ENCODE measurements at places on chromosomes 11 and 22. TPM values are rescaled to one million over a fixed set of nuclear protein-coding genes. Genes with fewer than 3 reads are reported as not detected.

DNA sequence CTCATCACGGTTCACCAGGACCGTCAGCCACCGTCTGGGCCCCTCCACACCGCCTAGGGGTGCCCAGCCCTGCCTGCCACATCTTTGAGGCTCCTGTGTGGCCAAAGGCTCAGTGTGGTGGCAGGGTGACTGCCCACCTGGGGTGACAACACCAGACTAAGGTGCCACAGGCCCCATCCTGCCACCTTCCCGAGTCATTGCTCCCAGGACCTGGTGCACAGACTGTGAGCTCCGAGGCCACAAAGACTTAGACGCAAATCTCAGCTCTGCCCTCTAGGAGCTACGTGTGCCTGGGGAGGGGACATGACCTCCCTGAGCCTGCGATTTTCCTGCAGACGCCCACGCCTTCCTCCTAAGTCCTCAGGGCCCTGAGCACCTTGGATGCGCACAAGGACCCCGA, 36.5 kb downstream of the KIAA0930 start:
- DNase-seq = no peak

GRCh38 chr11:129278586-129279319, 86.6 kb upstream of the ARHGAP32 start:
- DNase-seq = no peak

DNA sequence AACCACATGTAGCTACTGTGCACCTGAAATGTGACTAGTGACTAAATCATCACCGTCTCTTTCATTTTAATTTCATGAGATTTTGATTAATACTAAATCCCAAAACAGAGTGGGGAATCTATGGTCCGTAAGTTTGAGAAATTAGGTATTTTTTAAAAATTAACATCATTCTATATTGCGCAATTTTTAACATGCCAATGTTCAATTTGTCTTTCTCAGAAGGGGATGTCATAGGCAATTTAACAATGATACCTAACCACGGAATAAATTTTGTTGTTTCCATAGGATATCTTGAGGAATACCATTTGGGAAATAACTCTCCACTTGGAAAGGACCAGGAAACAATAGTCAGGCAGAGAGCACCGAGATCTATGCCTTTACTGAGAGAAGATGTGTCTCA, 267.7 kb downstream of the FAM76B start:
- peak; percentile 50 for DNase-seq

GRCh38 chr11:12272821-12273617, 104.4 kb upstream of the PARVA start:
- DNase-seq = no peak

GRCh38 chr22:22838148-22838786, 49.3 kb upstream of the IGLL5 start:
- peak; percentile 60 for DNase-seq

DNA sequence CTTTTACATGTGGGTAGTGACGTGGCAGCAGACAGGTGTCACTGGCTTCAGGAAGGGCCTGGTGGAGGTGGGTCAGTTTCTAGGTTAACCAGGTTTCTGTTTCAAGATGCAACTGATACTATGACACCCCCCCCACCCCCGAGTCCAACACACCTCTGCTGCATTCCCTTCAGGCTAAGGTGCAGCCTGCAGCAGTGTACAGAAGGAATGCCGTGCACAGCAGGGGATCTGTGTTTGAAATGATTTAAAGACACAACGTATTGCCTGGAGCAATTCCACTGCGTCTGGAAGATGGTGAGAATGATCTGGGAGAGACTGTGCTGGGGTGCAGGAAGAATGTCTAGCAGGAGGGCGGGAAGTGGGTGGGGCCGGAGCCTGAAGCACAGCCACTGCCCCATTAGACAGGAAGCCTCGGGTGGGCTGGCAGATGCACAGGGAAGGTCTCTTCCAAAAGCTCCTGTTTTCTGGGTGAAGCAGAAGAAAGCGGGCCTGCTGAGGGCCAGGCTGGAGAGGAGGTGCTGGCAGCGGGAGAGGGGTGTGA, 11.9 kb upstream of the TESMIN start:
- DNase-seq = no peak

GRCh38 chr11:29029452-29029851, 921.3 kb downstream of the METTL15 start:
- no peak for DNase-seq

GRCh38 chr11:132784441-132784840, 747.9 kb downstream of the OPCML start:
- peak; percentile 77 for DNase-seq

DNA sequence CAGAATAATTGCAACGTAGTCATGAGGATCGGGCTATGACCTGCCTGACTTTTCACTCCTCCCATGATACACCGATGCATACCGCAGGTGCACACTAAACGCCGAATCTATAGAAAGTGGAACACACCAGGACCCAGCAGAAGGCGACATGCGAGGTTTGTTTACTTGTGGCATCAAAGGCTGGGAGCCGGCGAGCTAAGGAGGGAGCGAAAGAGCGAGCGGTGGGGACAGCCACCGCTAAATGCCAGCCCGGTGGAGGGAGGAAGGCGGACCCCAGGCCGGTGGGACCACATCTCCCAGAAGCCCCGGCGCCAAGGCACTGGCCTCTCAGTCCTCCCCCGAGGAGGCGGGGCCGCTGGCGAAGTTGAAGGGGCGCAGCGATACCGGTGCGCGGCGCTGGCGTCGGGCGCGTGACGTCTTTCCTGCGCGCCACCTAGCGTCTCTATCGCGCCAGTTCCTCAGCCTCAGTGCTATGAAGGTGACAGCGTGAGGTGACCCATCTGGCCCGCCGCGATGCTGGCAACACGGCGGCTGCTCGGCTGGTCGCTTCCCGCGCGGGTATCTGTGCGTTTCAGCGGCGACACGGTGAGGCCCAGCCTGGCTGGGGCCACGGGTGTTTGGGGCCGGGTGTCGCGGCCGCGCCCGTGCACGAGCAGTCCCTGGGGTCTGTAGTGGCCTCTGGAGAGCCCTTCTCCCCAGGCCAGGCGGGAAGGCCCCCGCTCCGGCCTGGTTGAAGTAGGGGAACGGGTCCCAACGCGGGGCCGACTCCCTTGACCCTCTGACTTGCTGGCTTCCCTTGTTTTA, at the start of gene NDUFV1:
Gene NDUFV1 (plus strand): TSS at position 445 of the 804 bp plus-strand sequence. CDS start 69 bp downstream, at position 514.
- peak; percentile 99 for DNase-seq

- no peak for DNase-seq
These were observed 95.4 kb upstream of the GALNT18 start for GRCh38 chr11:11717064-11717725.

- no peak for DNase-seq
These were observed 17.7 kb upstream of the MICAL2 start for GRCh38 chr11:12092714-12093113.

GRCh38 chr11:11780858-11781257, 60.9 kb upstream of the USP47 start:
- DNase-seq = peak; percentile 68

DNA sequence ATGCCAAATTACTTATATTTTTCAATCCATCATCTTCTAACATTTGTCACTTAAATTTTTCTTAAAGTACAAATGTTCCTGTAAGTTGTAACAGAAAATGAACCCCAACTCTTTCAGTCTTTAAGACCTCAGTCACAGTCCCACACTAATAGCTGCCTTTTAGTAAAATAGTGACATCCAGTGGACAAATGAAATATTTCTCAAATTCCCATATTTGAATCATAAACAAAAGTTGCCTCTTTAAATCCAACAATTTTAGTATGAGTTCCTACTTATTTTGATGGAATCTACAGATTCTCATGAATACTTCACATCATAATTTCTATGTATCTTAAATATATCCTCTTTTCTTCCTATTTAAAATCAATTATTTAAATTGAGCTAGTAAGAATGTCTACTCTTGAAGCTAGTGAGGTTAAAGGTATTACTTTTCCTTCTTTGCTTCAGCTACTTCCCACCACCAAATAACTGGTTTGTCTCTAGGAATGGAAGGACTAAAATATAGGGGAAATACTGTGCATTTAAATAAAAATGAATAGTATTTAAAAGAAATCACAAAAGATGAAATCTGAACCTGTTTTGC, 9.2 kb downstream of the LIN7C start:
- DNase-seq = no peak

DNA sequence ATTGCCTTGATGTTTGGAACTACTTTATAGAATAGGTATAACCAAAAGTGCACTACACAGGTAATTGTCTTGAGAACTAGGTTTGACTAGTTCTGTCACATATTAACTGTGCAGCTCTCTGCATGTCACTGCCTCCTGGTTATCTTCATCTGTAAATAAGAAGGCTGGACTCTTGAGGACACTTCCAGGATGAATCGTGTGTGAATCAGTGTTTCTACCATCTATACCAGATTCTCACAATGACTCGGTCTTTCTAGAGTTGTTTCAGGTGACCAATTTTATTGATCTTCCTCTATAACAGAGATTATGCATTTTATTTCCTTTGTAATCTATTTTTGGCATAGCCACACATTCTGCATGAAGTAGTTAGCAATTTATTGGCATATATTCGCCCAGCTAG, 1181.0 kb upstream of the TENM4 start:
- no peak for DNase-seq

- DNase-seq = no peak
These were observed 581 bp upstream of the EIF3L start for GRCh38 chr22:37848587-37849088.

DNA sequence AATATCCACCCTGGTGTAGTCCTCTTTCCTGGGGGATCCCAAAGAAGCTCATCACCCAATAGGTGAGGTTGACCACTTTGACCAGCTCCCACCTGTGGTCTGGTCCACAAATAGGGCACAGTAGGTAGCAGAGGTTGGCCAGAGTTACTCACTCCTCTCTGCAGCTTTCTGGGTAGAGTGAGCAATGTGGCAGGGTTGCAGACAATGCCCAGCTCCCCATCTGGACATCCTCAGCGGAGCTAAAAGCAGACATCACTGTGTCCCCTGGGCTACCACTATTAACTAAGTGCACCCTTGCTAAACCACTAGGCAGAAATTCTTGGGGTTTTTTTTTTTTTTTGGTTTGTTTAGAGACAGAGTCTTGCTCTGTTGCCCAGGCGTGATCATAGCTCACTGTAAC, 48.4 kb upstream of the TP53I11 start:
- DNase-seq = peak; percentile 53

GRCh38 chr22:29734838-29735237, 15.0 kb downstream of the CABP7 start:
- no peak for DNase-seq

DNA sequence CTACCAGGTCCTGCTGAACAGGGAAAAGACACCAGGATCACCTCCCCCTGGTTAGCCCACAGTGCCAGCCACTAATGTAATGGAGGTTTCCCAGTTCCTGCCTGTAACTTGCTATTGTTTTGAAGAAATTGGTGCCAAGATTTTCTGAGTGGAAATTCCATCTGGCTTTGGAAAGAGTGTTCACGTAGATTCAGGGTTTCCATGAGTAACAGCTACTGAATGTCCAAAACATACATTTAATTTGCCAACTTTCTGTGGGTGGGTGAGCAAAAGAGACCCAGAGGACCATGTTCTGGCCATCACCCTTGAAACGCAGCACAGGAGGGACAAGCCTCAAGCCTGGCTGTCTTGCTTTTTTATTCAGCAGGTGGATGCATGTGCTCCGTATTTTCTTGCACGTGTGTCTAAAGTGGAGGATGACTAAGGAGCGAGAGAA, 8.8 kb upstream of the DKK3 start:
- DNase-seq = no peak

- DNase-seq = no peak
These were observed 48.8 kb downstream of the EXT2 start for GRCh38 chr11:44143987-44144909.

- DNase-seq = no peak
These were observed 19.4 kb upstream of the MS4A6E start for GRCh38 chr11:60307507-60308195.

- no peak for DNase-seq
These were observed 5.8 kb downstream of the MB start for GRCh38 chr22:35611200-35611890.

- no peak for DNase-seq
These were observed 20.9 kb upstream of the NAALAD2 start for GRCh38 chr11:90113541-90113940.

GRCh38 chr22:32340411-32340810, 17.3 kb upstream of the RFPL3 start:
- DNase-seq = no peak

- DNase-seq = no peak
These were observed 49.5 kb upstream of the B3GNT6 start for GRCh38 chr11:76984743-76985142.

DNA sequence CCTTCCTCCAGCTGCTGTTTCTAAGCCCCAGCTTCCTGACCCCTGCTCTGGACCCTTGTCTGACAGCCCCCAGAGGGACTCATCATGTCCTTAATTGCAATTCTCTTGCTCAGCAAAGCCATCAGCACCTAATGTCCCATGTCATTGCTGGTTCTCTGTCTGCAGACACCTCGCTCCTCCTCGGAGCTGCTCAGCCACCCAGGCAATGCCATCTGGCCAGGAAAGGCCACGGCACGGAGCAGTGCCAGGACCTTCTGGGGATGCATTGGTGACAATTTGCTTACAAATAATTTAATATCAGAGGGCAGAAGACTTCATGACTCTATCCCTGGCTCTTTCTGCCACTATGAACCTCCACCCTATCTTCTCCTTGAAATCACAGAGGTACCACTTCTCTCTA, 107.0 kb upstream of the THY1 start:
- no peak for DNase-seq

DNA sequence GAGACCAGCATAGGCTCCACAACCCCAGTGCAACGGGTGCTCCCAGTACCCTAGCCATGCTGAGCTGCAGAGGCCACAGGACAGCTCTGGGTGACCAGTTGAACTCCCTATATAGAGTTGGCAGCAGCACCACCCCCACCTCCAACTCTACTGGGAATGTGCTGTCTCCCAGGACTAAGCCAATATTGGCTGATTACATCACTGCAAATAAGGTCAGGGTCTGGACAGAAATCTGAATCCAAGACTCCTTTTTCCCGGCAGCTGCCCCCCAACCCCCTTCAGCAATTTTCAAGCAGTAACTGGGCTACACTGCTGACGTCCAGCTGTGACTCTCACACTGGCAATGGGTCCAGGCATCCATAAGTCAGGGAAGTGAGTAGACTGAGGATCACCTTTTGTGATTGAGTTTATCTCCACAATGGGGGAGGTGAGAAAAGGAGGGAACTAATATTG, at the start of gene HPX:
Gene HPX (minus strand): TSS at position 82 of the 453 bp plus-strand sequence. CDS start 24 bp downstream, at position 58.
- DNase-seq = no peak

GRCh38 chr22:30704978-30705377, 10.3 kb downstream of the OSBP2 start:
- DNase-seq = no peak

DNA sequence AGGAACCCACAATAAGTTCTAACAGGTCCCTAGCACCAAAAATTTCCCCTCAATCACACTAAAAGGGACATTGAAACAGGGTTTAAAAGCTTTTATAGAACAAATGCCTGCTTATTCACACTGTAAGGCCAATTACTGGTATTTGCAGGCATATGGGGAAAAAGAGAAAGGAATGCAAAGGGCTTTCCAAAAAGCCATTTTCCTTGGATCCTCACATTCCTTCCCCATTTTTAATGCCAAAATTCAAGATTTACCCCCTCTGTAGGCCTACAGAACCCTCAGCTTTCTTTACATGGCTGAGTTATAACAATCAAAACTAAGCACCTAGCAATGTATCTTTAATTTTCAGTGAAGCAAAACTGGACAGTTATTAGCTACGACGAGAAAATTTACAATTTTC, 102.0 kb downstream of the SBF2 start:
- no peak for DNase-seq

GRCh38 chr11:126101251-126101929, 38.7 kb upstream of the CDON start:
- no peak for DNase-seq

Gene OR5T1
- not detected for total RNA-seq

Gene TMEM121B
- 0.40 TPM for total RNA-seq

Gene KRTAP5-9
- total RNA-seq = not detected

Gene SEPTIN3
- 0.46 TPM for total RNA-seq

Gene OR51B4
- not detected for total RNA-seq

Gene SERPING1
- 576 TPM for total RNA-seq

Gene FAM118B
- total RNA-seq = 22.8 TPM

Gene RHOD
- total RNA-seq = 14.4 TPM

Gene C22orf42
- not detected for total RNA-seq
